ENCODE measurements at places on chromosomes 6 and 20.

GRCh38 chr6:86016077-86016476 lies 373.4 kb upstream of the SYNCRIP start:
- DNase-seq: no peak

GRCh38 chr6:134774201-134774638 lies 175.7 kb downstream of the ALDH8A1 start:
- DNase-seq: no peak

DNA sequence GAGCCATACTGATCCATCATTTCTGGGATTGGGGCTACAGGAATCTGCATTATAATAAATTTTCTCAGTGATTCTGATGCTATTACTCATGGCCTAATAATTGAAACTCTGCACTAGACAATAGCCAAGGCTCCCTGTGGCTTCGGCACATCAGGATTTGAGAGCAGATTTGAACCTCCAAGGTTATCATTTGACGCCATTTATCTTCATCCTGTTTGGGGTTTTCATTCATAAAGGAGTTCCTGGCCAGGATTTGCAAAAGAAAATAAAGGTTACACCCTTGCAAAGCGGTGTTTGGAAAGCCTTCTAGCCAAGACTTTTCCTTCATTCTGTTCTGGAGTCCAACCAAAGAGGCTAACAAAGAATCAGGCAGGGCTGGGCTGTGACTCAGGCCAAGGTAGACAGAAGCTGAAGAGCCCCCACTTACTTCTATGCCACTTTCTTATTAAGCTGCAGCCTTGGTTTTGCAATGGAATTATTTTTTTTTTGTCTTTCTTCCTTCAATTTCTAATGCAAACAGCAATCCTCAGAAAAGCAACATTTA lies 330.1 kb downstream of the DHX35 start:
- DNase-seq: no peak

DNA sequence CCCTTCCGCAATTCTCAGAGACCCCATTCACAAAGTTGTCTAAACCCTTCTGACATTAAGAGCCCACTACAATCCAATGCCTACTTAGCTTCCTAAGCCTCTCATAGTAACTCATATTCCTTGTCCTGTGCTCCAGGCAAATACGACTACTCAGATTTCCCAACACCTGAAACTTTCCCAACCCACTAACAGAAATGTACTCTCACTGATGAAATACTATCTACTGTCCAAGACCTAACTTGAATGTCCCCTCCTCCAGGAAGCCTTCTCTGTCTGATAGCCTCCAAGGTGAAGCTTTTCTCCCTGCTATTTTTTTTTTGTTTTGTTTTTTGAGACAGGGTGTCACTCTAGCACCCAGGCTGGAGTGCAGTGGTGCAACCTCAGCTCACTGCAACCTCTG lies 30.4 kb downstream of the GPLD1 start:
- DNase-seq: no peak

DNA sequence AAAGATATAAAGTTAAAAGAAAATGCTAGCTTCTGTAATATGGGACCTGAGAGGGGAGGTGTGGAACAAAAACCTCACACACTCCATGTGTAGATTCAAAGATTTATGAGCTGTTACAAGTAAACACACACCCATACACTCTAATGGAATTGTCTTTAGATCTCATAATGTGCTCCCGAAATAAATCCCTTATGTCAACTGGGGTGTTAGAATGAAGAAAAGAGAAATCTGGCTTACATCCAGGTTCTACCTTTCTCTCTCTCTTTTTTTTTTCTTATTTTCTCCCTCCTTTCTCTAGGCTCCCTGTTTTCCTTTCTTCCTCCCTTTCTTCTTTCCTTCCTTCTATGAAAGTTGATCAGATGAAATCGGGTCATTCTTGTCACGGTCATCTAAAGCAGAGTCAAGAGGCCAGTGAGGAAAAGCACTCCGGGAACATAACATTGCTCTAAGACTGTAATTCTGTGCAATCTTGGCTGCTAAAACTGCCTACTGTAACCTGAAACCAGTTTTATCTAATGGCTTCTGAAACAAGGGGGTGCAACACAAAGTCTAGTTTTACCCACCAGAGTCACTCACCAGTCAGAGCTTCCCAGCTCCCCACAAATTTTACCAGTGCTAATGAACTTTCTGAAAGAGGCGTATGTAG lies 68.3 kb upstream of the BTBD3 start:
- peak; percentile 6 for DNase-seq
